ENCODE measurements at places on chromosomes 6 and 20.
A peak's percentile ranks its signal among the peaks of the same experiment; 100 is the strongest.

- DNase-seq: no peak
Observed at GRCh38 chr6:34671367-34671766, 25.2 kb downstream of the ILRUN start.

DNA sequence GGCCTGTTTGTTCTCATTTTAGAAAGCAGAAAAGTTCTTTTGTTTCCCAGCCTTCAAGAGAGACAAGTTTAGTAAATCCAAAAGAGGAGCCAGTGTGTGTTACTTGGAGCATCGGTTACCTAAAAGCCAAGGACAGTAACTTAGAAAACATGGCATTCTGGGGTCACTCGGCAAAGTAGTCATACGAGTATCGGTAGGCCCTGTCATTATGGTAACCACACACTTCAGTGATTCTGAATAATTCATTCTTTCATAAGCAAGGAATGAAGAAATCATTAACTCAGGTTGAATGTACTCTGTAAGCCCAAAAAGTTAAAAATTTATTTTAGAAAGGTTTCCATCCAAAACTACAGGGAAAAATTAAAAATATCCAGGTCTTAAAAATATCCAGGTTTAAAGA, 34.0 kb downstream of the CNKSR3 start:
- DNase-seq: no peak

GRCh38 chr6:138162111-138162954, 594 bp downstream of the ARFGEF3 start:
- DNase-seq: peak; percentile 19

GRCh38 chr6:137282254-137282653, 63.1 kb upstream of the IFNGR1 start:
- no peak for DNase-seq

GRCh38 chr20:8464368-8464767, 332.3 kb downstream of the PLCB1 start:
- DNase-seq: no peak

Measured in activated T-cell treated with anti-CD3 and anti-CD28 coated beads, Interleukin-2, amount 50 U/mL, for 48 hours (primary cell).